ENCODE measurements at places on chromosomes 3 and 15. TPM values are rescaled to one million over a fixed set of nuclear protein-coding genes. Genes with fewer than 3 reads are reported as not detected.

Gene FRG2C
- polyA plus RNA-seq, result not detected

Gene GOLGA8J
- polyA plus RNA-seq, result not detected

Gene SERPINI2
- polyA plus RNA-seq, result 1.7 TPM

Gene CMTM8
- not detected for polyA plus RNA-seq

Gene NUSAP1
- 13.6 TPM for polyA plus RNA-seq

Gene SPTSSB
- 0.71 TPM for polyA plus RNA-seq

Gene IGSF11
- 1.2 TPM for polyA plus RNA-seq

Gene RABL3
- polyA plus RNA-seq, result 14.7 TPM

Gene TMOD2
- polyA plus RNA-seq, result 79.9 TPM

Gene LYSMD4
- polyA plus RNA-seq, result 61.4 TPM

Gene ACAP2
- polyA plus RNA-seq, result 88.7 TPM

Gene USP13
- 3.8 TPM for polyA plus RNA-seq

Gene ARHGAP11A
- polyA plus RNA-seq, result 0.50 TPM

Gene ABHD14A
- polyA plus RNA-seq, result 57.8 TPM

Gene GBE1
- 2.4 TPM for polyA plus RNA-seq

Gene IQCH
- polyA plus RNA-seq, result 8.4 TPM

Gene LMAN1L
- polyA plus RNA-seq, result not detected

Gene HHLA2
- not detected for polyA plus RNA-seq

Gene EPB42
- polyA plus RNA-seq, result not detected

Gene STRIT1
- polyA plus RNA-seq, result 1.1 TPM

Gene CP
- polyA plus RNA-seq, result not detected

Gene GUCA1C
- not detected for polyA plus RNA-seq

Gene SPPL2A
- polyA plus RNA-seq, result 29.9 TPM

Gene POPDC2
- polyA plus RNA-seq, result 3.4 TPM

Gene PLCB2
- 7.4 TPM for polyA plus RNA-seq

Gene CSTA
- polyA plus RNA-seq, result not detected

Gene OR5K2
- polyA plus RNA-seq, result not detected

Gene ZCWPW2
- 0.48 TPM for polyA plus RNA-seq

Gene SLC22A14
- polyA plus RNA-seq, result 0.16 TPM

Gene TRANK1
- 15.5 TPM for polyA plus RNA-seq

Gene LRRC31
- polyA plus RNA-seq, result not detected

Gene ZNF860
- 1.2 TPM for polyA plus RNA-seq

Gene GABRR3
- not detected for polyA plus RNA-seq

Gene FBXL22
- polyA plus RNA-seq, result 0.41 TPM

Gene NMNAT3
- 4.6 TPM for polyA plus RNA-seq

Gene NEIL1
- 18.6 TPM for polyA plus RNA-seq

Gene RPL14
- 288 TPM for polyA plus RNA-seq

Gene ARPP21
- 12.8 TPM for polyA plus RNA-seq

Gene RPP25
- polyA plus RNA-seq, result 4.5 TPM

Gene CHL1
- 199 TPM for polyA plus RNA-seq

Gene TRAIP
- 7.5 TPM for polyA plus RNA-seq

Gene TSEN2
- polyA plus RNA-seq, result 31.4 TPM

Gene A4GNT
- not detected for polyA plus RNA-seq

Gene RCN2
- 400 TPM for polyA plus RNA-seq

Gene MRPS22
- polyA plus RNA-seq, result 80.7 TPM

Gene THAP10
- polyA plus RNA-seq, result 7.2 TPM

Gene GPR15
- not detected for polyA plus RNA-seq

Gene COL6A6
- not detected for polyA plus RNA-seq

Gene RGMA
- 16.6 TPM for polyA plus RNA-seq

Gene CYP19A1
- polyA plus RNA-seq, result not detected

All from neural cell (in vitro differentiated cells).